ENCODE measurements at places on chromosomes 11 and 22. TPM values are rescaled to one million over a fixed set of nuclear protein-coding genes. Genes with fewer than 3 reads are reported as not detected.

- no peak for ATAC-seq
Observed at GRCh38 chr11:112293614-112294013, 33.0 kb upstream of the PLET1 start.

DNA sequence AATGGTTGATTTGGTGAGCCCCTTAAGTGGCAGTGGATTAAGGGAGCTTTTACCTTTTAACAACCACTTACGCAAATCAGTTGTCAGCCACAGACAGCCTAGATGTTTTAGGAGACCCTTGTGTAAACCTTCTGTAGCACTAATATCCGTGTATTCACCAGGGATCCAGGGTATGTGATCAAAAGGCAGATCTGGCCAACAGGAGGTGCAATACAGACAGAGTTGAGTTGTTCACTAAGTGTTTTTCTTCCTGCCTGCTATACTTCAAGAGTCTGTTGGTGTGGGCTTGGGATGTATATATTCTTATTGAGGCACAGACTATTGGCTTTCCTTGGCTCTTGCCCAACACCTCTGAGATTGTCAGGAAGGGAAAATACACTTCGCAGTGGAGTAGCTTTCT is 175.1 kb downstream of the FAT3 start:
- no peak for ATAC-seq

DNA sequence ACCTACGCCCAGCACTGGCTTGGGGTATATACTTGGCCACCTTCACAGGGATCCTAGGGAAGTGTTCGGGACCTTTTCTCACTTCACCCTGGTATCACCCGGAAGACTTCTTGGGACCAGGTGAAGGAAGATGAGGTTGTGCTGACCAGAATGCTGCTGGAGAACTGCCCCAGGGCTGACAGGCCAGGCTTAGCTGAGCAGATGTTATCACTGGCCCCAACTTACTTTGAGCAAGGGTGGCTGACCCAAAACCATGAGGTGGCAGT is 4.5 kb downstream of the FTH1 start:
- ATAC-seq, result no peak

TENM4 gene
- total RNA-seq, result 82.2 TPM

RIMBP3C gene
- total RNA-seq, result 0.09 TPM

GP1BB gene
- not detected for total RNA-seq

OR51E2 gene
- not detected for total RNA-seq

- no peak for ATAC-seq
Observed at GRCh38 chr22:42548597-42549330, 5.0 kb upstream of the SERHL2 start.

CLDN5 gene
- total RNA-seq, result 3.4 TPM

DNA sequence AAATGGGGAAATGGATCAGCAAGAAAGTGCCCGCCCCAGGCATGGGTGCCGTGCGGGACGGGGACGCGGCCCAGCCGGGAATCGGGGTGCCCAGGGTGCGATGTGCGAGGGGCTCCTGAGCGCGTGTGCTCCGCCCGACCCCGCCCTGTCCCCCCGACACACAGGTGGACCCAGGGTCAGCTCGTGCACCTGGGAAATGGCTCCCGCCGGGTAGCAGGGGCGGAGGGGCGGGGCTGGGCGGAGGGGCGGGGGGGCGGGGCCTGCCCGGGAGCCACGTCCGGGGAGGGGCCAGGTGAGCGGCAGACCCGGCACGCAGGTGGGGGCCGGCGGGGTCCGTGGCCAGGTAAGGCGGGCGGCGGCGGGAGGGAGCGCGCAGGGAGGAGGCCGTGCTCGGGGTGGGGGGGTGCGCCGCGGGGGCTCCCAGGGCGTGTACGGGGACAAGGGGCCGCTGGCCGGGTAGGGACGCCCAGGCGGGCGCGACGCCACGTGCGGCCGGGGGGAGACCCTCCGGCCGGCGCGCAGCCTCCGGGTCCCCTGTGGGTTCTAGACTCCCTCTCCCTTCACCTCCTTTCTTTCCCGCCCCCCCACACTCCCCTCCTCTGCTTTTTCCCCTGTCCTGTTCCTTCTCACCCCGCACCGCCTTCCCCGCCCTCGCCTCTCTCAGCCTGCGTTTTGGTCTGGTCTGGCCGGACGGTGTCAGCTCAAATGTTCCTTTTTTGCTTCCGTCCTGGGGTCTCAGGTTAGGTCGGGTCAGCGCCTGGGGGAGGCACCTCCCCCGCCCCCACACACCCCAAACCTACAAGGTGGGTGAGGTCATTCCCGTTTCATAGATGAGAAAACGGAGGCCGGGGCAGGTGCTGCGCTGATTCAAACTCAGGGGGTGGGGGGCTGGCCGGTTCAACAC is at the start of gene ARHGAP8:
TSS of gene ARHGAP8 (plus strand) at position 291 of the 904 bp plus-strand sequence. CDS start 33,953 bp downstream, outside the sequence.
- no peak for ATAC-seq

WT1 gene
- 0.04 TPM for total RNA-seq
